ENCODE measurements at places on chromosomes 1 and 21. TPM values are rescaled to one million over a fixed set of nuclear protein-coding genes. Genes with fewer than 3 reads are reported as not detected.

The CA6 gene
- total RNA-seq, result 2.2 TPM

The SYF2 gene
- 46.1 TPM for total RNA-seq

DNA sequence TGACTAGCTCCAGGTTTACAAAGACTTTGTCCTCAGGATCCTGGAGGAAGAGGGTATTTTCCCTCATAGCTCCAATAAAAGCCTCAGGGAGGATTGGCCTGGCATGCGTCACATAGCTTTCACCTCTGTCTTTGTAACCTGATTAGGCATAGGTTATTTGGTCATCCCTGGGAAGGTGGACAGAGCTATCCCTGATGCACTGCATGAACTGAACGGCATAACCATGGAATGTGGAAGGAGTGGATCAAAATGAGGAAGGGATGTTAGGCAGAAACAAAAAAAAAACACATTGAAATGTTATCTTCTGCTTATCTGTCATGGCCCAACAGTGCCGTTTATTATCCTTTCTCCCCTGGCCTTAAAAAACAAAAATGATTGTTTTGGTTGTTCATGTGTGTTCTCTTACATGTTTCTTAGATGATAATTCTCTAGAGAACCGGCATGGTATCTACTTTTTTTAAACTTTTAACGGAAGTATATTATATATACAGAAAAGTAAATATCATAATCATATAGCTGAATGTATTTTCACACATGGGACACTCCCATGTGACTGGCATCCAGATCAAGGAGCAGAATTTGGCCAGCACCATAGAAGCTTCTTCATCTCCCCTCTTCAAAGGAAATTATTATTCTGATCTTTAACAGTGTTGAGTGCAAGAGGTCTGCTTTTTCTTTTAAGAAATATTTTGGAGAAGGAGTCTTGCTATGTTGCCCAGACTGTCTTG, 85.3 kb downstream of the RPS6KC1 start:
- no peak for ATAC-seq

The OLIG1 gene
- total RNA-seq, result not detected

Measured in activated T-helper 17 cell treated with anti-CD3 and anti-CD28 coated beads, Interleukin-2, amount 50 U/mL, for 72 hours (primary cell).